Ovary (tissue), 10 donors: ENCODE measurements at places on chromosomes 11 and 22.

DNA sequence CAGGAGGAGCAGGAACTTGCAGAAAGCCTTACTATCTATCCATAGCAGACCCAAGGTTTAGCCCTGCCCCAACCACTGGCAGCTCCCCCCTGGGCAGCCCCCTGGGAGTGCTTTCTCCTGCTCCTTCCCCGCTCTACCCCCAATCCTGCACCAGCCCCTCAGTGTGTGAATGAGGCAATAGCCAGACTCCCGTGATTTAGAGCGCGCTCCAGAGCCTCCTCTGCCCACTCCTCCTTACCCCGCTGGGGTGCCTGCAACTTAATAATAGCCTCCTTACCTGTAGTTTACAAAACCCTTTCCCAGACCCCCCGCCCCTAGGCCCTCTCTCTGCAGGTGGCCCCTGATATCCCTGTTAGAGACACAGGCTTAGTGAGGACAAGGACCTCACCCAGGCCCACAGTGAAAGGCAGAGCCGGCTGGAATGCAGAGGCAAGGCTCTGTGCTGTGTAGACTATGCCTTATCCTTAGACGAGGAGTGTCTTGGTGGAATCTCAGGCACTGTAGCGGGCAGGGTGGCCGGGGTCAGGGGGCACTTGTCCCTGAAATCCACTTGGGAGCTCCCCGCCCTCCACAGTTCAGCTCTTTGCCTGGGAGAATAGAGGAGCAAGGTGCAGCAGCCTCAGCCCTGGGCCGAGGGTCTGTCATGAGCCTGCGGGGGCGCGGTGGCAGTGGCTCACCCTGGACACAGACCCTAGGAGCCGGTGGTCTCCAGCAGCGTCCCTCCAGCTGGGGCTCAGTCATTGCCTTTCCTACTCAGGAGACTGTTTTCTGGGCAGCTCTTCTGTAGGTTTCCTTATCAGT lies 4.3 kb upstream of the CARNS1 start:
- H3K36me3 ChIP-seq: no peaks in the 10 kb centered on the region
- H3K27ac ChIP-seq: no peak overlapping the region
- DNase-seq: no peak
- H3K4me3 ChIP-seq: no peak overlapping the region
- H3K27me3 ChIP-seq: peaks cover 2% of the 10 kb centered on the region

DNA sequence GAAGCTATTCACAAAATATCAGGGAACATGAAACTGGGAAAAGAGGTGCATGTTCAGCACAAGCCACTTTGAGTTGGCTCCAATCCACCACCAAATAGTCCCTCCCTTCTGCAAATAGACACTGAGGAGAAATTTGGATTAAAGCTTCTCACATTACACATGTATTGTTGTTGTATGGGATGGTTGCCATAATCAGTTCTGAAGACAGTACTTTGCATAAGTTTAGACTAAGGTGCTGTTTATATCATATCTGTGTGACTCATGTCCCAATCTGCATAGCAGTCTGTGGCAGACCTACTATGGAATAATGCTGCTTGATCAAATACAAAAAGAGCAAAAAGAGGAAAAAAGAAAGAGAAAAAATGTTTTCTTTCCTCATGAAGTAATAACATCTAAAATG lies 376.7 kb upstream of the DDI1 start:
- no peaks in the 10 kb centered on the region for H3K4me1 ChIP-seq
- H3K4me3 ChIP-seq: no peak overlapping the region
- H3K27ac ChIP-seq: no peak overlapping the region
- no peak for DNase-seq
- H3K36me3 ChIP-seq: no peaks in the 10 kb centered on the region
- no peaks in the 10 kb centered on the region for H3K27me3 ChIP-seq

DNA sequence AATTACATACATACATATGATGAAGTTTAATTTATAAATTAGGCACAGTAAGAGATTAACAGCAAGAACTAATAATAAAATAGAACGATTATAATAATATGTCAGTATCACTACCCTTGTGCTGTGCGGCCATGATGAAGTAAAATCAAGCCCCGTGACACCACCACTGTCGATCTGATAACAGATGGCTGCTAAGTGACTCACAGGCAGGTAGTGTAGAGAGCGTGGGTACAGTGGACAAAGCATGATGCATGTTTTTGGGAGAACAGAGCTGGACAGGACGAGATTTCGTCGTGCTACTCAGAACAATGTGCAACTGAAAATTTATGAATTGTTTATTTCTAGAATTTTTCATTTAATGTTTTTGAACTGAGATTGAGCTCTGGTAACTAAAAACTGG lies 108.4 kb upstream of the TIMP3 start:
- DNase-seq: no peak
- H3K4me3 ChIP-seq: no peak overlapping the region
- no peaks in the 10 kb centered on the region for H3K4me1 ChIP-seq
- no peak overlapping the region for H3K27ac ChIP-seq
- H3K36me3 ChIP-seq: no peaks in the 10 kb centered on the region
- no peaks in the 10 kb centered on the region for H3K27me3 ChIP-seq

GRCh38 chr11:67260406-67260805 lies 5.9 kb upstream of the GRK2 start:
- no peak for DNase-seq
- peaks cover 3% of the 10 kb centered on the region for H3K4me1 ChIP-seq
- no peaks in the 10 kb centered on the region for H3K36me3 ChIP-seq
- no peak overlapping the region for H3K4me3 ChIP-seq

GRCh38 chr11:122706291-122707088 lies 51.0 kb downstream of the UBASH3B start:
- no peak for DNase-seq
- H3K4me3 ChIP-seq: no peak overlapping the region
- no peaks in the 10 kb centered on the region for H3K27me3 ChIP-seq
- H3K27ac ChIP-seq: no peak overlapping the region
- H3K4me1 ChIP-seq: no peaks in the 10 kb centered on the region

DNA sequence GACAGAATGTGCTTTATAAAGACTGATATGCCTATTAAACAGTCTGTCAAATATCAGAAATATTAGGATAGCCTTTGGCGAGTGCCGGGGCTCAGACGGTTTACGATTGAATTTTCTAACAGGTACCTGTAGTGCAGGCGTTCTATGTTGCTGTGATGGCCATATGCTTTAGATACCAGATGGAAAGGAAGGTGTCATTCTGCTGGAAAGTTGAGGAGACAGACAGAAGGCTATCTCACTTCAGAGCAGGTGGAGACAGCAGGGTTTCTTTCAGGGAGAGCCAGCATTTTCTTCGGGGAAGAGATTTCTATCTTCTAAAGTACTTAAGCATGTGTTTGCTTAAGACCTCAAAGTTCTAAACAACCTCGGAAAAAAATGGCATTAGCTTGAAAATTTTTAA lies 415.4 kb downstream of the NTM start:
- DNase-seq: no peak
- no peaks in the 10 kb centered on the region for H3K4me1 ChIP-seq
- no peak overlapping the region for H3K27ac ChIP-seq

DNA sequence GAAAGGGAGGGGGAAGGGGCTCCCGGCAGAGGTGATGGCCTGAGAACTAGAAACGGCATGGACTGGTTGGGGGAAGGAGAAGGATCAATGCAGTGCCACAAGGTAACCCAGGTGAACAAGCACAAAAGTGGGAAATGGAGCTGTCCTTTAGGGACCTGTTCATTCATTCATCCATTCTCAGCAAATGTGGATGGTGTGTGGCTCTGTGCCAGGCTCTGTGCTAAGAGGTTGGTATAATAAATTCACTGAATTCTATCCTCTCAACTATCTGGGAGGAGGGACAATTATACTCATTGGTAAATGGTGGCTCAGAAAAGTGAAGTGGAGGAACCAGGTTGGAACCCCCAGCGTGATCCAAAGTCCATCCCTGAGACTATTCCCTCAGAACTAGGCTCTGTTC lies 18.6 kb upstream of the ARAP1 start:
- no peak for DNase-seq
- H3K4me1 ChIP-seq: peaks cover 3% of the 10 kb centered on the region
- H3K27ac ChIP-seq: no peak overlapping the region
- H3K4me3 ChIP-seq: no peak overlapping the region
- H3K36me3 ChIP-seq: no peaks in the 10 kb centered on the region
- no peaks in the 10 kb centered on the region for H3K27me3 ChIP-seq

DNA sequence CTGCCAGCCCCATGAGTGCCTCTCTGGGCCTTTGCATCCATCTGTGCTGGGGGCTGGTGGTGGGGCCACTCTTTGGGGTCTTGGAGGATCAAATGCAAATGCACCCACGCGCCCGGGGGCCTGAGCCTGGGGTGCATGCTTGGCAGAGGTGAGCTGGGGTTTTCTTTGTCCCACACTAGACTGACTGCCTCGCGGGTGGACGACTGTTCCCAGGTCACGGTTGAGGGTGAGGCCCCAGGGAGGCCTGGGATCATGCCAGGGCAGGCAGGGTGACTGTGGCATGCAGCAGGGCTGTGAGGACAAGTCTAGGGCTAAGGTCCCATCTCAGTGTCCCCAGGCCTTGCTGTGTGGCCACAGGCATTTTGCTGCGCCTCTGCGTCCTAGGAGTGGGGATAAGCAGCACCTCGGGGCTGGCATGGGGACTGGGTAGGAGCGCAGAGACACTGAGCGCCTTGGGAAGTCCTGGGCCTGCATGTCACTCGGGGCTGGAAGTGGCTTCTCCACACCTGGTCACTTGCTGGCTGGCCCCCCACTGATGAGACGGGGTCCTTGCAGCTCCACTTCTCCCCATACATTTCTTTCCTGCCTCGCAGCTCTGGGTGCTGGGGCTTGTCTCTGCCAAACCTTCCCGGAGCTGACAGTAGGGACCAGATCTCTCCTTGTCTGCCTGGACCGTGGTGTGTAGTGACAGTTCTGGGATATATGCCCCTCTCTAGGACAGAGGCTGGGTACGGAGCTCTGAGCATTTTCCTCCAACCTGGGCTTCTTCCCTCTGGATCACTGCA lies 133.1 kb downstream of the CTTN start:
- DNase-seq: no peak
- H3K27ac ChIP-seq: no peak overlapping the region
- H3K4me3 ChIP-seq: no peak overlapping the region
- no peaks in the 10 kb centered on the region for H3K27me3 ChIP-seq
- H3K4me1 ChIP-seq: no peaks in the 10 kb centered on the region
- no peaks in the 10 kb centered on the region for H3K36me3 ChIP-seq

DNA sequence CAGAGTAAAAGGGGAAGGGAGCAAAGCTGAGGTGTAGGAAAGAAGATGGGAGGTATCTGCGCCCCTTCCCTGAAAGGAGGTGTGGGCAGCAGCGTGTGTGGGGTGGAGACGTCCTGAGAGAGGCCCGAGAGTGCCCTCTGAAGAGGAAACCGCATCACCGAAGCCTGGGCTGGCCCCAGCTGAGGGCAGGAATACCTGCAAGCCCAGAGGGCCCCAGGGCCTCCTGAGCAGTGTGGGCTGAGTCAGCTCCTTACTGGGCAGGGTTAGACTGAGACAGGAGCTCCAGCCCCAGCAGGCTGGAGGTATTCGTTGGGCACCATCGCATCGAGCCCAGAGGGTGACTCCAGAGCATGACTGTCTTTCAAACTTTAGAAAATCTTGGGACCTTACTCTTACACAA lies 534.0 kb upstream of the B3GAT1 start:
- no peaks in the 10 kb centered on the region for H3K27me3 ChIP-seq
- H3K4me3 ChIP-seq: no peak overlapping the region
- H3K4me1 ChIP-seq: no peaks in the 10 kb centered on the region
- H3K36me3 ChIP-seq: no peaks in the 10 kb centered on the region
- DNase-seq: no peak
- H3K27ac ChIP-seq: no peak overlapping the region

DNA sequence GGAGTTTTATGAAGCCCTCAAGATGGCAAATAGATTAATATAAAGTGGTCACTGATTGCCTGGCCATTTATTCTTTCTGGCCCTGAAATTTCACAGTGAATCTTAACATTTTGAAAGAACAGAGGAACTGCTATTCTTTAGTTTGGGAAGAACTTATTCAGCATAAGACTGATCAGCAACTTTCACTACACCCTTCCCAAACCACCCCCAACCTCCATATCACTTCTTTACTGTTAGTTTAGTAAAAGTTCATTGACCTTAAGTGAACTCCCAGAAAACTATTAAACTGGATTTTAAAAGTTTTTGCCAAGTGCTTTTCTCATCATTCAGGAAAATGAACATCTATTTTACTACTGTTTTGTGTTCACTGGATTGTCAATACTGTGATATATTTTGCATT lies 77.4 kb downstream of the NARS2 start:
- H3K4me3 ChIP-seq: no peak overlapping the region
- no peak for DNase-seq
- no peak overlapping the region for H3K27ac ChIP-seq
- peaks cover 1% of the 10 kb centered on the region for H3K4me1 ChIP-seq

DNA sequence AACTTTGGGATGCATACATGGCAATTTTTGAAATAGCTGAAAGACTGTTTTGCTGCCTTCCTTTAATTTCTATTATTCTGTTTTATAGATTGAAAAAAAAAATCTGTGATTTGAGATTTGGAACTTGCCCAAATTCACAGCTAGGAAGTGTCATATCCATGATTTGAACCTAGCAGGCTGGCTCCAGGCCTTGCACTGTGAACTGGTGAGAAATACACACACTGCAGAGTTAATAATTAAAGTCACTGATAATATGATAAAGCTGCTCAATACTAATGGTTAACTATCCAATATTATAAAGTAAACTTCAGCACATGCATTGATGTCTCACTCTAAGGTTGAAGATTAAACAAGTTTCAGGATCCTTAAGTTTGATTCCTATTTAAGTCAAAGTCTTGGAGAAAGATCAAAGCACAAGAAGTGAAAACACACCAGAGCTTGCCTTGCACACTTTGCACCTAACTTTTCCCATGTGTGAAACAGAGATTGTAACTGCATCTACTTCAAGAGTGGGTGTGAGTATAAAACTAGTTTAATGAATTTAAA lies 150.6 kb upstream of the CCDC179 start:
- H3K36me3 ChIP-seq: no peaks in the 10 kb centered on the region
- H3K4me3 ChIP-seq: no peak overlapping the region
- no peak overlapping the region for H3K27ac ChIP-seq
- H3K4me1 ChIP-seq: no peaks in the 10 kb centered on the region
- DNase-seq: no peak

- no peak overlapping the region for H3K4me3 ChIP-seq
- H3K27ac ChIP-seq: no peak overlapping the region
- peaks cover 7% of the 10 kb centered on the region for H3K4me1 ChIP-seq
- no peaks in the 10 kb centered on the region for H3K27me3 ChIP-seq
Observed at GRCh38 chr11:102467853-102468580, 15.5 kb upstream of the TMEM123 start.

DNA sequence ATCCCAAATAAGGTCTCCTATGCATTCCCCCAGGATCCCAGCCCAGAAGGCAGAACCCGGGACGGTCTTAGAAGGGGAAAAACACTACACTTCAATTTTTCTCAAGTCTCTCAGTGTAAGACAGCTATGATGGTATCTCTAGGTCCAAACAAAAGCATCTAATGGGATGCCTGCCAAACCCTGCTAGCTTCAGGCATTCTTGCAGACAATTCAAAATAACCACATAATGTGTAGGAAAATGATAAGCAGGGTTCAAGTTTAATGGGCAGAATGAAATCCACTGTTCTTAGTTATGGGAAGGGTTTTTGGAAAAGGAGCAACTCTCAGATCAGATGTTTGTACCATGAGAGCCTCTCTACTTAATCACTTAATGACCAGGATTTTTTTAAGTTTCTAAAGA lies 119.8 kb upstream of the ANO1 start:
- DNase-seq: no peak
- peaks cover 4% of the 10 kb centered on the region for H3K4me1 ChIP-seq
- no peak overlapping the region for H3K4me3 ChIP-seq
- H3K27ac ChIP-seq: no peak overlapping the region
- no peaks in the 10 kb centered on the region for H3K36me3 ChIP-seq

- H3K27me3 ChIP-seq: no peaks in the 10 kb centered on the region
- no peak for DNase-seq
- no peaks in the 10 kb centered on the region for H3K4me1 ChIP-seq
- H3K27ac ChIP-seq: no peak overlapping the region
Observed at GRCh38 chr22:34534101-34534500, 531.9 kb upstream of the ISX start.
